ENCODE measurements at places on chromosomes 3 and 15.

DNA sequence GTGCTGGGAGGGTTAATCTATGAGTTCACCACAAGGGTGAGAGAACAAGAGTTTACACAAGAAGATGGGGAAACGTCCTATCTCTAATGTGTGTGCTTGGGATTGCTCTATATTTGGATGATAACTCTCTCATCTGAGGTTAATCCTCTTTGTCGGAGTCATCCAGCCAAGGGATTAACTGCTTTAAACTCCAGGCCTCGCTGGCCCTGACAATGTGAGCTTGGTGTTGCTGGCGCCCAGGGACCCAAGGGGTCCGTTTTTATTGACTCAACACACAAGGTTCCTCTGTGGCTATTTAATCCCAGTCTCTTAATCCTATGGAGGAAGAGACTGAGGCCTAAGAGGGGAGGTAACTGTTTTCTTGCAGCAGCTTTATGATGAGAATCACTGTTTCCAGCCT is 14.2 kb downstream of the SV2B start:
- DNase-seq = no peak

DNA sequence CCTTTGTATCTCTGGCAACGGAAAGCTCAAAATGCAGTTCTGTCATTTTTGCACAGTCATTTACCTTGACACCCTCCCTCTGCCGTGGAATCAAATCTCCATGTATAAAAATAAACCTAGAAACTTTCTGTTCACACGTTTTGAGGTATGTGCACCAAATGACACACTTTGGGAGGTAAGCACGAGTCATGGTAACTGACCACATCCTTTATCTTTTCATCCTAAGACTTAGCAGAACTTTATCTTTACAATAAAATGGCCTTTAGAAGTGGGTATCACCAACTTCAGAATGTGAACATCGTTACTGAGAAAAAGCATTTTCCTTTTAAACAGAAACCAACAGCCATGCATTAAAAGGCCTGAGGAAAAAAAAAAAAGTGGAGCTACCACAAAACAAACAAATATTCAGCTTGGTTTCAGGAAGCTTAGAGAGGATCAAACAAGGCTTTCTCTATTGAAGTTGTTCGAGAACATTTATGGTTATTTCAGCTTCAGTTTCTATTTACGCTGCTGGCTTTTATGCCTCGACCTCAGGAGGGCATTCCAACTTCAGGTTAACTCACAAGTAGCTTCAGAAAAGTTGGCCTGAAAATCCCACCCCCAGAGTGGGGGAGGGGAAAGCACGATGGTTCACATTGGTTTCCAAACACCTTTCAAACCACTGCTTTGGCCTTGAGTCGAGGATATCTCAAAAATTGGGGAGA is 171.1 kb upstream of the ICE2 start:
- no peak for DNase-seq

DNA sequence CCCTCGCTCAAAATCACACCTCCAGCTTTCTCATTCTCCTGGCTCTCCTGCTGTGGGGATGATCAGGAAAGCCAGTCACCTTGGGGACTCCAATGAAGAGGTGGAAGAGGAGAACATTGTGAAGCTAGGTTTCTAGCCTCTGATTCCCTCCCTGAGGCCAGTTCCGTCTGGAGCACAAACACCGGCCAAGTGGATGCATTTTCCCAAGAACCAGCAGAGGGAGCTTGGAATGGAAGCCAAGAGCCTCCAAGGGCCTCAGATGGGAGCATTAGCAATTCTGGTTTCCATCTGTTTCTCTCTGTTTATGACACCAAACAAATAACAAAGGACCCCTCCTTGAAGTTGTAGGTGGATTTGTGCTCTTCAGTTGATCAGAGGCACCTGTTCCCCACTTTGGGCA is 40.6 kb upstream of the NMNAT3 start:
- no peak for DNase-seq

GRCh38 chr3:144097163-144097562 is 125.5 kb downstream of the DIPK2A start:
- DNase-seq = no peak

DNA sequence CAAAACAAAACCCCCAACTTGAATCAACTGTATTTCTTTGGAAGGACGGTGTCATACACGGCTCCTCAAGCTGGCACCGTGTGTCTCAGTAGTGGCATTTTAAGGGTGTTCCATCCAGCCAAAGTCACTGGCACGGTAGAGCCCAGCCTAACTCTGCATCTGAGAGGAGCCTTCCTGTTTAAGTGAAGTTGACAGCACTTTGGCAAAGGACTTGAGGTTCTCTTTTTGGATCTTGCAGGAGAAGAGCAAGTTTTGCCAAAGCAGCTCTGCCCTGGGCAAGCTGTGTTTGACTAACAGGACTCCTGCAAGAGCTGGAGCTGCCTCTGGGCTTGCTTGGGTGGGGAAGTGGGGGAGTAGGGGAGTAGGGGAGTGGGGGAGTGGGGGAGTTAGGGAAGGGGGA is 109.6 kb upstream of the FEZF2 start:
- no peak for DNase-seq

DNA sequence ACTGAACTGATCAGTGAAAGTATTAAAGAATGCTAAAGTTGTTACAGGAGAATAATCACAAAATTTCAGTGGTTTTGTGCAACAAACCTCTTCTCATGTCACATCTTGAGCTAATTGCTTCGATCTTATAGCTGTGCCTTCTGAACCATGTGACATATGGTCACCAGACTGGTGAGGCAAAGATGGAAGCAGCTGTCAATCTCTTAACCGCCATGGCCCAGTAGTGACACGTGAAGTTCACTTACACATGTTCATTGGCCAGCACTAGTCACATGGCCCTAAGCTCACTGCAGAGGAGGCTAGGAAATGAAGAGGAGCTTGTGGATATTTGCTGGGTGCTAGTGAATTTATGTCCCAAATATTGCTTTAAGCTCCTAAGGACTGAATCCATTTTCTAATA is 32.5 kb downstream of the BOC start:
- no peak for DNase-seq

- DNase-seq = no peak
Measured at GRCh38 chr3:107729686-107730085, 206.9 kb downstream of the BBX start.

- DNase-seq = no peak
Measured at GRCh38 chr3:196194542-196194915, 16.7 kb downstream of the ZDHHC19 start.

GRCh38 chr3:30583973-30584372 is 22.4 kb upstream of the TGFBR2 start:
- DNase-seq = no peak

DNA sequence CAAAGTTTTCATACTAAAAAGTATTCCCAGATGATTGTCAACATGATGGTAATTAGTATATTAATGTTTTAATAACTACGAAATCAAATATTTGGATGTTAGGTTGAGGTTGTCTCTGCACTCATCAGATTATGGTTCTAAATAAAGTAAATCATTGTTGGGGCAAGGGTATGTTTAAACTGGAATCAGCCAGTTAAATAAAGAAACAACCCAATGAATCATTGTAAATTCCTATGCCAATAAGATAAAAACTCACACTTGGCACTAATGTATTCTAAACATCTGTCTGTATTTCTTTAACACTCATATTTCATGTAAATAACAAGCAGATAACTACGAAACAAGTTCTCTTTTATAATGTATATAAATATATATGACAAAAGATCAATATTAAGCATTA is 92.7 kb downstream of the PEAK1 start:
- no peak for DNase-seq

DNA sequence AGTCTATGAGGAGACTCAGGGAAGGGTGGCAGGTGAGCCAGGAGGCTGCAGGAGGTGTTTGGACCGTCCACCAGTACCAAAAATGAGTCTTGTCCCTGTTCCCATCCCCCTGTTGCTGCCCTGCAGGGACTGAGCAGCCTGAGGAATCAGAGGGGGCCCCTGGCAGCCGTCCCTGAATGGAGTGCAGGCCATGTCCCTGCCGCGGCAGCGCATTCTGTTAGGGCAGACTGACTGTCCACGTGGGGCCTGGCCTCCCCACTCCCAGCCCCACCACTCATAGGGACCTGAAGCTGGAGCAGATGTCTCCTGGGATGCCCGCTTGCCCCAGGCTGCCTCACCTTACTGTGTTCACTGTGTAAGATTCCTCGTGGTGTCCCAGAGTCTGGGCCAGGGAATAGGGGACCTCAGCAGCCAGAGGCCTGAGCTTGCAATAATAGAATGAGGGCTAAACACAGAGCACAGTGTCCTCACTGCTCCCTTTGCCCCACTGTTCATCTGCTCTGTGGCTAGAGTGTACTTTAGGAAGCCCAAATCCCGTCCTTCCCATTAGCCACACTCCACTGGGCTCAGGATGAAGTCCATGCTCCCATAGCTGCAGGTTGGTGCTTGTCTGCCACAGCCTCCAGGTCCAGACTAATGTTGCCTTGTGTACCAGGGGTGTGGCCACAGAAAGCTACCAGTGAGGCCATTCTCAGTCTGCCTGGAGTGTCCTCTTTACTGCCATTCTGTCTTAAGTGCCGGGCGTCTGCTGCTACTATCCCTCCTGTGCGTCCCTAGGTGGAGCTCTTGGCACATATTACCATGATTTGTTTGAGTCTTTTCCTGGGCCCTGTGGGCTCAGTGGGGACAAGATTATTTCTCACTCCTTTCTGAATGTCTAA is 63.2 kb downstream of the HCN4 start:
- no peak for DNase-seq

DNA sequence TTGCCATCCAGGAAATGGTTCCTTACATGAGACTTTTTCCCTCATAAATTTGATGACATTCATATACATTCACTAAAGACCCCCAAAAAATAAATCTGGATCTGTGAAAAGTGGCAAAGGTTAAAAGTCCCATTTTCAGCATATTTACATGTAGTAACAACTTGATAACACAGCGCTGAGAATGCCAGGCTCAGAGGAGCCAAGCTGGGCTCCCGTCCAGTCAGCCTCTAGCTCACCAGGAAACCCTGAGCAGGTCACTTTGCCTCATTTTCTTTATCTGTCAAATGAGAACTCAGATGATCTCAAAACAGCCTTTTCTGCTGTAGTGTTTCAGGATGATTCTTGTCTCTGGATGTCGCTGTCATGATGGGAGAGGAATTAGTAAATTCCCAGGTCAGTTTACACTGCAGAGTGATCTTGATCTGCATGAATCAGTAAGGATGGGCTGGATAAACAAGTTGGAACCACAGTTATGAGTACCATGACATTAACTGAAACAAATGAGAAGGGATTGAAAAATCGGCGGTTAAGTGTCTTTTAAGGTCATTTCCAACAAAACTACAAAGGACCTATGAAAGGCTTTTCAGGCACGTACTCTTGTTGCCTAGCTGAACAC is 82.8 kb downstream of the PPARG start:
- DNase-seq = no peak

DNA sequence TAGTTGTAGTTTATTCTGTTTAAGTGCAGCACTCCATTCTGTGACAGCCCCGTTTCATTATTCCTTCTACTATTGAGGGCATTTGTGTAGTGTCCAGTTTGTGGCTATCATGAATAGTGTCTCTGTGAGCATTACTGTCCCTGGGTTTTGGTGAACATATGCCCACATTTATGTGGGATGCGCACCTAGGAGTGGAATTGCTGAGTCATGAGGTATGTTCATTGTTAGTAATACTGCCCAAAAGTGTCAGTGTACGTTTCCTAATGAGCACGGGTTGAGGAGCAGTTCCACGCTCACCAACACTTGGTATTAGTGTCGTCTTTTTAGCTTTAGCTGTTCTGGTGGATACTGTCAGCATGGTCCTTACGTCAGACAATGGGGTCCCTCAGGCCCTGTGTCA is 131.8 kb downstream of the SLCO3A1 start:
- DNase-seq = no peak

DNA sequence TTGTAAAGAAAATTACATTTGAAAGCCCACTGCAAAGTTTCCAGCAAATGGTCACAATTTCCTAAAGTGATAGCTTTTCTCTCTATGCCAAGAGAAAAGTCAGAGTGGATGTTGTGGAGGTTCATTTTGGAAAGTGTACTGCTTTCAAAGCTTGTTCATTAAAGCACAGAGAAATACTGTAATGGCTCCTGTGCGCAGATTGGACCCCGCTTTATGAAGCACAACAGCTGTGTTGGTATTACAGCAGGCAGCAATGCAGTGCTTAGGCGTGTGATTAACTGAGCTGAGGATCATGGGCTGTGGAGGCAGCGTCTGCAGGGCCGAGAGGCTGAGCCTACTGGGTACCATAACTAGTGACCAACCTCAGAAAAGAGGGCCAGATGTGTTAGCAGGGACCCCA is 478.4 kb upstream of the CFAP20DC start:
- no peak for DNase-seq

DNA sequence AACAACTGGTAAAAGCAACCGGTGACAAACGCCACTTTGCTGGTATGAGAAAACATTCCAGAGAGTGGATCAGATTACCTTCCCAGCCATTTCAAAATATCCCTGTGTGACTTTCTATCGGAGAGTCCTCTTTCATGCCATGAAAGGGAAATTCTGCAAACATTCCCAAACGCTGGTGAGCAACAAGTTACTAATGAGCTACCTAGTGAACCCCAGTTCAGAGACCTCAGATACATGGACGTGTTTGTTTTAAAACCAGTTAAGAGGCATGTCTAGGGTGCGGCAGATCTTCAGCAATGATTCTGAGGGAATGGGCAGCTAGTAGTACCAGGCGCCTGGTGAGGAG is 418.2 kb upstream of the NR2F2 start:
- no peak for DNase-seq

DNA sequence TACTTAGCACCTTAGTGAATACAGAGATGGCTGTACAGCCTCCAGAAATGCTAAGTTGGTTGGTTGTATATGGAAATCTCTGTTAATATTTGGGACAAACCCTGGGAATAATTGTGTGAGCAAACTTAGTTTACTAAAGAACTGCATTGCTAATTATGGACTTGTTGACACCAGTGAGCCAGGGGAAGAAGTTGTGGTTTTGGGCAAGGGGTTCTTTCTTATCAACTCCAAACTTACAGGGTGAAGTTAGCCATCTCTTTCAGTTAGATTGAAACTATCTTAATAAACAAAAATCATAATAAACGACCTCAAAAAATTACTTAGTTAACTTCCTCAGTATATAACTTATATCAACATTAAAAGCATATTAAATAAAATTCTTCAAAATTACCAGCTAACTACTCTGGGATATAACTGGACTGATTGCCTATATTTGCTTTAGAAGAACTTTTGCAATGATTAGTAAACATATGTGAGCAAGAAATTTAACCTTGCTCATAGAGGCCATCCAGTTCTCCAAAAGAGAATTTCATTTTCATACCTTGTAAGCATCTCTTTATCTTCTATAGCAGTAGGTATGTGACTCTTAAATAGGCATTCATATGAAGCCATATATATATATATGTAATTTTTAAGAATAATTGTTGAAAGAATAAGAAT is 24.7 kb downstream of the MBNL1 start:
- no peak for DNase-seq

- DNase-seq = no peak
Measured at GRCh38 chr3:11826628-11827265, 19.9 kb downstream of the TAMM41 start.

DNA sequence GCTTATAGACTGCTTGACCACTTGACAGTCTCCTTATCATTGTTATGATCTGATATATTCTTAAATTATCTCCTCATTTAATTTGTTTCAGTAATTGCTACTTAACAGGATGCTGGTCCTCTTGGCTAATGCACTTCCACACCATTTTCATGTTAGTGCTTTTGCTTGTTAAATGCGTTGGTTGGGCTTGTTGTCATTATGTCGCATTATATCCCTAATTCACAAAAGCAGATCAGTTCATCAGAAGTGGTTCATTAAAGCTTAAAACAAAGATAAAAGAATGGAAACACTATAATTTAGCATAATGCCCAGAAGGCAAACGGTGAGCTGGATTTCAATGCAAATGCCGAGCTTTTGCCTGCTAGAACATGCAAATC is 17.1 kb upstream of the EHHADH start:
- no peak for DNase-seq

GRCh38 chr15:64746356-64746755 is 29.0 kb downstream of the RBPMS2 start:
- no peak for DNase-seq

Data from activated CD4-positive, alpha-beta T cell treated with anti-CD3 and anti-CD28 coated beads for 1 hour (primary cell).